ENCODE measurements at places on chromosomes 5 and 9.
A peak's percentile ranks its signal among the peaks of the same experiment; 100 is the strongest.

DNA sequence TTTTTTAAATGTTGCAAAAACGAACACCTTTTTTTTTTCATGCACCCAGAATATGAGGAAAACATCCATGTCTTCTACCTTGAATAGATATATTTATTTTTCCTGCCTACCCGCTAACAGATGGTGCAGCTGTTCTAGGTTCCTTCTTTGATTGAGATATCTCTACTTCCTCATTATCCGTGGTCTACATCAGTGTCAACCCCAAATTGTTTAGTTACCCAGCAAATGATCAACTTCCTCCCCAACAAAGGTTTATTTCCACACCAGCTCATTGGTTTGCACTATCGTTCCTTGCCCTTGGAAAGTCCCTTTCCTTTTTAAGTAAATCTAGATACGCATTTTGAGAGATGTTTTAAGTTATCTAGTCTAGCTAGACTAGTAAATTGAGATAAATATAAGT is 166.4 kb downstream of the PRR16 start:
- DNase-seq: no peak

DNA sequence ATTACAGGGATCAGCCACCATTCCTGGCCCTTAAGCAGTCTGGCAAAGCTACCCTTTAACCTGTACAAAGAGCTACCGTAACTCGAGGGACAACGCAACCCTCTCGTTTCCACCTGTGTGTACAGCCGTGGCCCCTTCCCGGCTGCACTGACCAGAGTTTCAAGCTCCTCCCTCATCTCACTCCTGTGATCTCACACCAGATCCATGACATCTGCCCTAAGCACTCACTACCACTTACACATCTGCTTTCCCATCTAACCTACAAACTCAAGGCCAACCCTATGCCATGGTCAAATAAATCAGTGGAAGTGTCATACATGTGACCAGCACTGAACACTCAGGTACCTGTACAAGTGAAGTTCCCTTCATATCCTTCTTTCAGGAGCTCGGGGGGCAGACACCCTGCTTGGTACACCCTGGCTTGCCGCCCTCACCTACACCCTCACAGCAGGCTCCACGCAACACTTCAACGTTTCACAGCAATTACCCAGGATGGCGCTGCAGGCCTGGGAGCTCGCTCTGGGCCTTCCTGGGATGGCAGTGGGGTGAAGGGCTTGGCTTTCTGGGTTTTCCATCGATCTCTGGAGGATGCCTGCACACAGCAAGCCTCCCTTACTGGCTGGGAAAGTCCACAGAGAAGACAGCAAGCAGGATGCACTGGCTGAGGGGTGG is 61.7 kb downstream of the PRRT1B start:
- no peak for DNase-seq

GRCh38 chr5:1494780-1495524 is 28.8 kb downstream of the LPCAT1 start:
- no peak for DNase-seq

DNA sequence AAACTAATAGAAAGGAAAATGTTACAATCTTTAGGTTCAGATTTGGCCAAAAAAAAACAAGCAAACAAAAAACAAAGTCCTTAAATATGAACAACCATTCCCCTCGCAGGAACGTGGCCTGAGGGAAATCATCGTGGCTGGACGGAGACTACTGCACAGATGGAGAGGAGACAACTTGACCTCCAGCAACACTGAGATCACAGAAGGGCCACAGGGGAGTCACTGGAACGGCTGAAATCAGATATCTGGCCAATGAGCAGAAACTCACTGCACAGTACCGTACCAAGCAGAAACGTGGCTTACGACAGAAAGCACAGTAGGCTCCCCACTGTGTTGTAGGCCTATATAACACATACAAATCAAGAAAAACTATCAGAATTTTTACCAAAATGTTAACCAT is 27.7 kb downstream of the CAMSAP1 start:
- DNase-seq: no peak

GRCh38 chr9:138014563-138014945 is 137.0 kb downstream of the CACNA1B start:
- no peak for DNase-seq

DNA sequence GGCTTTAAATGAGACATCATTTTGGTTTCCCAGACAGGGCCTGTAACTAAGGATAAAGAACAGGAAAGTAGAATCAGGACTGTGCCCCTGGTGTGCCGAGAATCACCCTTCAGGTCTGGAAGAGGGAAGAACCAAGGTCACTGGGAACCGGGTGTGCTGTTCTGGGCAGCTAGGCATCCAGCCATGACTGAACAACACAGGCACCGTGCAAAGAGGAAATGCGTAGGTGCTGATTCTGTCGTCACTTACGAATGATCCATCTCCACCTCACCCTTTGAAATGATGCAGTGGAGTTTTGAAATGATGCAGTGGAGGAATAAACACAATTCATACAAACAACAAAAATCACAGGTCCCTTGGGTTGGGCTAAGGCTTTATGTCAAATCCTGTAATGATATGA is 64.4 kb downstream of the MAP1B start:
- no peak for DNase-seq

DNA sequence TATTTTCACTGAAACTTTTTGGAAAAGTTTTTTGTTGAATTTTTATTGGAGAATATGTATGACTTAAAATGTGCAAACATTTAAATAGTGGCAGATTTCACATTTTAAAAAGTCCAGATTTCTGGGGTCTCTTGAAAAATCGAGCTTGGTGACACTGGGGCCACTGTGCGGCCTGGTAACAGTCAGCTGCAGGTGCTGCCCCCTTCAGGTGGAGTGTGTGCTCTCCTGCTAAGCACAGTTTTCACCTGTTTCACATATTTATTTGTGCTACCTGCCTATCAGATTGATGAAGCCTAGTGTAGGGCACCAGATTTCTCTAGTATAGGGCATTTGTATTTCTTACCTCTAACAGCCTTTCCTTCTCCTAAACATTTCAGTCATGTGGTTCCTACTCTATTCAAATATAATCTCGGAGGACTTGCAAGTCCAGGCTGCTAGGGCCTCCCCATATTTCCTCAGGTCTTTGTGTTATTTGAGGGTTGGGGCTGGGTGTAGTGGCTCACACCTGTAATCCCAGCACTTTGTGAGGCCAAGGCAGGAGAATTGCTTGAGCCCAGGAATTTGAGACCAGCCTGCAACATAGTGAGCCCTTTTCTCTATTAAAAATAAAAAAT is 95.8 kb upstream of the KLF9 start:
- peak; percentile 37 for DNase-seq

DNA sequence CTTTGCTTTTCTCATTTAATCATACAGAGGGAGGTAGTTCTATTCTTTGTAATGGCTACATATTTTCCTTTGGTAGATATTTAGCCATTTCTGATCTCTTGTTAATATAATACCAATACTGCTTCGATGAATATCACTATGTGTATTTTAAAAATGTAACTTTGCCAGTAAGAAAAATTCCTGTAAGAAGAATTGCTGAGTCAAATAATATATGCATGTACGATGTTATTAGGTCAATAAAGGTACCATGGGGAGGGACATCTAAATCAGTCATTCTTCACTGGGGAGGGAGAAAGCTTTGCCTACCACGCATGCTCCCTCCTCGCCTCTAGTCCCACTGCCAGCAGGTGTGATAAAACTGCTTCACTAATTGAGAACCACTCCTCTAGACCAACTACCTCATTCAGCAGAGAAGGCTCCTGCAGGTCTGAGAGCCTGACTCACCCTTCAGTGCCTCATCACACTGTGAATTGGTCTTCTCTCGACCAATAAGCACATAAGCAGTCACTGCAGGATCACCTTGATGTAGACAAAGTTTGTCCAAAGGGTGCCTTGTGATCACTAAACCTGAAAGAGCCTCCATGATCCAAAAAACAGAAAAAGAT is 56.1 kb upstream of the TBCA start:
- DNase-seq: no peak

DNA sequence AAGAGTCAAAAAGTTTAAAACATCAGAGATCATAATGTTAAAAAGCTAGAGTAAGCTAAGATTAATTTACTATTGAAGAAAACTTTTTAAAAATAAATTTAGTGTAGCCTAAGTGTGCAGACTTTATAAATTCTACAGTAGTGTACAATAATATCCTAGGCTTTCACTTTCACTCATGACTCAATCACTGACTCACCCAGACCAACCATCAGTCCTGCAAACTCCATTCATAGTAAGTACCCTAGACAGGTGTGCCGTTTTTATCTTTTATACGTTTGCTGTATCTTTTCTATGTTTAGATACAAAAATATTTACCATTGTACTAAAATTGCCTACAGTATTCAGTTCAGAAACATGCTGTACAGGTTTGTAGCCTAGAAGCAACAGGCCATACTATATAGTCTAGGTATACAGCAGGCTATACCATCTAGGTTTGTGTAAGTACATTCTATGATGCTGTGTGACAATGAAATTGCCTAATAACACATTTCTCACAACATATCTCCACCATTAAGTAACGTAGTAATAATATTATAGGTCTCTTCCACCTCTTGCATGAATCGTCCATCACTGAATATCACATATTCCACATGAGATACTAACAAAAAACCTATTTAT is 59.2 kb downstream of the MEGF9 start:
- DNase-seq: no peak

DNA sequence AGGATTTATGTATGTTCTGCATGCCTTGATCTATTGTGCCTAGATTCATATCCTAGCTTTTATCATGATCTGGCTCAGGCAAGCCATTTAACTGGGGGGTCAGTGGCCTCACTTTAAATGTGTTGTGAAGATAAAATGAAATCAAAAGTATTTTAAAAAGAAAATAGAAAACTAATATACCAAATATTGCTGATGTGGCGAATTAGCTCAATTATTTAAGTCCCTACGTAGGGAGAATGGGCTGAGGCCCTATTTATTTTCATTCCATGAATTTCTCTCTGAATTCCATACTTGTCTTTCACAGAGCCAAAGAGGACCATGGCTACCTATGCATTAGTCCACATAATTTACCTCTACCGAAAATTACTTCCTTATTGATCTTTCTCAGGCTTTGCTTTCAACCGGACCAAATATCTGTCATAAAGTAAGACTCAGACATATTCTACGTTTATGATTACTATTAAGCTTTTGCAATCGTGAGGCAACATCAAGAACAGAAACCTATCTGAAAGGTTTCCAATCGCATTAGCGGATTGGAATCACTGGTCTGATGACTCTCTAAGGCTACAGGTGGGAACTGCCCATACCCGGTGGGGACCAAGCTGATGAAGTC is 1.7 kb downstream of the MBLAC2 start:
- no peak for DNase-seq
